ENCODE measurements at places on chromosomes 7 and 10.
A peak's percentile ranks its signal among the peaks of the same experiment; 100 is the strongest.

- DNase-seq = no peak
Measured at GRCh38 chr10:47326927-47327330, 4.7 kb downstream of the GDF2 start.

GRCh38 chr7:47301105-47301477, 280.8 kb downstream of the TNS3 start:
- DNase-seq = no peak

DNA sequence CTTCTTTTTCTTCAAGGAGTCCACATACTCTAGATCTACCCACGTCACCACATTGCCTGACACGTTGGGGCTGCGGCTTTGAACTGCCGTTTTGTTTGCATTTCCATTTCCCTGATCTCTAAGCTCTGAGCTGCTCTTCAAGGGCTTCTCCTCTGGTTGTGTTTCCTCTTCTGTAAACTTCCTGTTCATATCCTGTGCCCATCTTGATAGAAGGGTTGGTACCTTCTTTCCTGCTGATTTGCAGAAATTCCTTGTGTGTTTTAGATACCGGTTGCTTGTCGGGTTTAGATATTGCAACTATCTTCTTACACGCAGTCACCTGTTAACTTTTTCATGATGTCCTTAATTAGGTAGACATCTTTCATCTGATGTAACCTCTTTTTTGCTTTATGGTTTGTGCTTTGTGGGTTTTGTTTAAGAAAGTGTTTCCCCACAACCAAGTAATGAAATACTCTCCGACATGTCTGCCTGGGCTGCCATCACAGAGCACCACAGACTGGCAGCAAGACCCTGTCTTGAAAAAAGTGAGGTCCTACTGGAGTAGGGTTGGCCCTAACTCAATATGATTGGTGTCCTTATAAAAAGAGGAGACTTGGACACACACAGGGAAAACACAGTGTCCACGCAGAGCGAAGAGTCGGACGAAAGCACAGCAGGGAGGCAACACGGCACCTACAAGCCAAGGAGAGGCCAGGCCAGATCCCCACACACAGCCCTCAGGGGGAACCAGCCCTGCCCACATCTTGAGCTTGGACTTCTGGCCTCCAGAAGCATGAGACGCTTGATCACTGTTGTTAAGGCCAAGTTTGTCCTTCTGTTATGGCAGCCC, 99.1 kb upstream of the PDGFA start:
- DNase-seq = peak; percentile 85

GRCh38 chr10:82914655-82915136, 1039.7 kb downstream of the NRG3 start:
- no peak for DNase-seq

- no peak for DNase-seq
Measured at GRCh38 chr10:15579605-15580004, 140.1 kb downstream of the ITGA8 start.

DNA sequence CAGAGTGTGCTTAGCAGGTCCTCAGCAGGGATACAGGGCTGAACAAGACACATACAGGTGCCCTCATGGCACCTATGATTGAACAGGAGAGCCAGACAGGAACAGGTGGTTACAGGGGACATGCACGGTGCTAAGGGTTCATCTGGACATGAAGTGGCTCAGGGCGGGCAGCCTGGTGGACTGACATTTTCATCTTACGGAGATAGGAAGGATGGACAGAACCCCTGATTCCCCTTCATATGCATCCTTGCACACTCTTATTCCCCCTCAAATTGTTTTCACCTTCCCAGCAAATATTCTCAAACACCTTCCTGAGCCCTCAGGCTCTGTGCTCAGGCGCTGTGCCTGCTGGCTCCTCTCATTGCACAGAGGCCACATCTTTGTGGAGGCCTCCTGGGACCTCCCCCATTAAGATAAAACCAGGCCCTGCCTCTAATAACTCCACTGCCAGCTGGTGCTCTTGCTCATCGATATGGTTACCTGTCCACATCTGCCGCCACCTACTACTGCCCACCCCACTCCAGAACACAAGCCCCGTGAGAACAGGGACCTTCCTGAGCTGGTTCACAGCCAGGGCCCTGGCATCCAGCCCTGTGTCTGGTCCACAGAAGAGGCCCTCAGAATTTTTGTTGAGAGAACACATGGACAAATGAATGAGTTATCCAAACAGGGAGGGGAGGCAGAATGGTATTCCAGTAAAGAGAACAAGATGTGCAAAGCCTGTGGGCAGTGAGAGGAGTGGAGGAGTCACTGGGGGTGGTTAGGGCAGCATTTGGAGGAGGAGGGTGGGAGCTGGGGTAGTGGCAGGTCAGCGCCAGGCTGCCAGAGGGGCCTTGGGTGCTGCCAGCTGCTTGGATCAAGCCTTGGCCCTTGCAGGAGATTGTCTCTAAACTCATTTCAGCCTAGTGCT, 68.9 kb upstream of the AQP1 start:
- no peak for DNase-seq

- DNase-seq = no peak
Measured at GRCh38 chr10:116538992-116539391, 6.7 kb upstream of the PNLIP start.

- DNase-seq = no peak
Measured at GRCh38 chr10:85946713-85947326, 419.8 kb downstream of the GRID1 start.

- DNase-seq = no peak
Measured at GRCh38 chr10:92241158-92241500, 49.7 kb downstream of the CPEB3 start.
